ENCODE measurements at places on chromosomes 16 and 17. TPM values are rescaled to one million over a fixed set of nuclear protein-coding genes. Genes with fewer than 3 reads are reported as not detected.

GRCh38 chr16:17566075-17566474, 95.3 kb upstream of the XYLT1 start:
- DNase-seq, result no peak

- no peak for DNase-seq
Measured at GRCh38 chr17:10161386-10161785, 37.0 kb downstream of the GAS7 start.

ITGAX gene
- 5.9 TPM for total RNA-seq

- DNase-seq, result no peak
Measured at GRCh38 chr16:87742781-87743490, 22.9 kb downstream of the KLHDC4 start.

VWA3A gene
- total RNA-seq, result not detected

- no peak for DNase-seq
Measured at GRCh38 chr16:75320435-75320834, 69.0 kb upstream of the BCAR1 start.

- no peak for DNase-seq
Measured at GRCh38 chr17:28228109-28228840, 90.7 kb upstream of the TMEM97 start.

- DNase-seq, result no peak
Measured at GRCh38 chr17:51346218-51346982, 86.1 kb downstream of the UTP18 start.

DNA sequence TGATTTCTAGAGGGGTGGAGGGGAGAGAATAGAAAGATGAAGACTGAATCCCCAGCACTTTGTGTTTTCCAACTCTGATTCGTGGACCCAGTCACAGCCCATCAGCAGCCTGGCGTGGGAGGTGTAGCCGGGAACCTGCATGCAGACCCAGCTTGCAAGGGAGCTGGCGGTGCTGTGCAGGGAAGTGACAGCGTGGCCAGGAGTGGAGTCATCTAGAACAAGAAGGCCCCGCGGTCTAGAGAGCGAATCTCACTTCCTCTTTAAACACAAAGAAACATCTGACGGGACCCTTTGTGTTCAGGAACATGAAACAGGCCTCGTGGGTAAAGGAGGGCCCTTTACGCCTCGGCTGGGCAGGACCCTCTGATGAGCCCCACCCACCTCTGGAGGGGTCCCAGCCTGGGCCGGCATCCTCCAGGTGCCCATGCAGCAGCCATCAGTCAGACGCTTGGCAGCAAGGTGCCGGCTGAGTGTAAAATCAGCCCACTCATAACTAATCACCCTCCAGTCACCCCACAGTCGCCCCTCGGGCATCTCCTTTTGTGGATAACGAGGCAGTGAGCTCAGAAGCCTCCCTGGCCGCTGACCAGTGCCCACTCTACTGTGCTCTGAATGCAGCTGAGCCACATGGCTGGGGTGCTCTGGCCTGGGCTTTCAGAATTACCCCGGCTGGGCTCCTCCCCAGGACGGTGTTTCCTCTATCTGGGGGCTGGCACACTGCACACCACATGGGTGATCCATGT, 4.4 kb downstream of the SNAI3 start:
- DNase-seq, result no peak

GRCh38 chr16:50371036-50371716, 2.4 kb upstream of the BRD7 start:
- DNase-seq, result no peak

DNA sequence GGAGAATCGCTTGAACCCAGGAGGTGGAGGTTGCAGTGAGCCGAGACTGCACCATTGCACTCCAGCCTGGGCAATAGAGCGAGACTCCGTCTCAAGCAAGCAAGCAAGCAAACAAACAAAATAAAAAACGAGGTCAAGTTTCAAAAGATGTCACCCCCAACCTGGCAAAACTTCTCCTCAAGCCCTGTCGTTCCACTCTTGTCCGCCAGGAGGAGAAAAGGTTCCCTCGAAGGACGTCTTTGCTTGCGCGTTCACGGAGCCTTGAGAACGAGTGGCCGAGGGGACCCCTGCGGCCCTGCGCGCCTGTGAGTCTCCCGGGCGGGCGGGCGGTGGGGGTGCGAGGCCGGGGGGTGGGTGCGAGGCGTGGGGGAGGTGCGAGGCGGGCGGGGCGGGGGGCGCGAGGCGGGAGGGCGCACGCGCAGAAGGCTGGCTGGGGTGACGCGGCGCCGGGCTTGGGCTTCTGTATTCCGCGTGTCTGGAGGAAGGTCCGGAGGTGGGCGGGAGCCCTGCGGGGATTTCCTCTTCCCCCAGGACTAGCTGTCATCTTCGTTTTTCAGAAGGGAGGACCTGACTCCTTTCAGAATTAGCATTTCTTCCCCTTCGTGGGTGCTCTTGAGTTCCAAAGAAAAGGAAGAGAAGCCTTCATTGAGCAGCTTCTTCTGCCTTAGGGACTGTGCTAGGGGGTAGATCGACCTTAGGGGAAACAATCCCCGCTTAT, 3.7 kb downstream of the SLC52A1 start:
- peak; percentile 89 for DNase-seq

- no peak for DNase-seq
Measured at GRCh38 chr17:40069751-40070708, 7.3 kb downstream of the THRA start.

CEMP1 gene
- not detected for total RNA-seq

DNA sequence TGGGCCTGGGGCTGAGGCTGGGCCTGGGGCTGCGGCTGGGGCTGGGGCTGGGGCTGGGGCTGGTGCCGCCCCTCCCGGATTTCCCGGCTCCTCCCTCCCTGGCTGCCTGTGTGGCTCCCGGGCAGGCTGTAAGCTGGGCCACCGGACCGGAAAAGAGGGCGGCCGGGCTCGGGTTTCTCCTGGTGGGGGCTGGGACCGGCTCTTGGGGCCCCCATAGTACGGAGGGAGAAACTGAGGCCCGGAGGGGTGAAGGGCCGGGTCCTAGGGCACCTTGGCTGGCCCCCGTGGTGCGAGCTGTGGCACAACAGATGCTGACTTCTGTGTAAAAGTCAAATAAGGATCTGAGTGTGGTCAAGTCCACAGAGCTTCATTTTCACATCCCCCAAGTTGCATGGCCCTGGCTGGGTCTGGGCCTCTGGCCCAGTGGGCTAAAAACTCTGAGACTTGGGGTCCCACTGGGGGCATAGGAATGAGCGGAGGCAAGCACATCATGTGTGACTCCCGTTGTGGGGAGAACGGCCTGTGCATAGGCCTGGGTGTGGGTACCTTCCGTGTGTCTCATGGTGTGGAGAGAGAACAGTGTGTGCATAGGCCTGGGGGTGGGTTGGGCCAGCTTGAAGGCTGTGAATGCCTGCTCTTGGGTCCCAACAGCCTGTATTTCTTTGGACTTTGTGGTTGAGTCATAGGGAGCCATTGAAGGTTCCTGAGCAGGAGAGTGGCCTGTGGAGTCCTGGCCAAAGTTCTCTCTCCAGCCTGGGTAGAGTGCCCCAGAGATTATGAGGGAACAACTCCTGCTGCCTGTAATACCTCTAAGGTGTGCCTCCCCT, 123.9 kb upstream of the CIBAR2 start:
- no peak for DNase-seq

DNA sequence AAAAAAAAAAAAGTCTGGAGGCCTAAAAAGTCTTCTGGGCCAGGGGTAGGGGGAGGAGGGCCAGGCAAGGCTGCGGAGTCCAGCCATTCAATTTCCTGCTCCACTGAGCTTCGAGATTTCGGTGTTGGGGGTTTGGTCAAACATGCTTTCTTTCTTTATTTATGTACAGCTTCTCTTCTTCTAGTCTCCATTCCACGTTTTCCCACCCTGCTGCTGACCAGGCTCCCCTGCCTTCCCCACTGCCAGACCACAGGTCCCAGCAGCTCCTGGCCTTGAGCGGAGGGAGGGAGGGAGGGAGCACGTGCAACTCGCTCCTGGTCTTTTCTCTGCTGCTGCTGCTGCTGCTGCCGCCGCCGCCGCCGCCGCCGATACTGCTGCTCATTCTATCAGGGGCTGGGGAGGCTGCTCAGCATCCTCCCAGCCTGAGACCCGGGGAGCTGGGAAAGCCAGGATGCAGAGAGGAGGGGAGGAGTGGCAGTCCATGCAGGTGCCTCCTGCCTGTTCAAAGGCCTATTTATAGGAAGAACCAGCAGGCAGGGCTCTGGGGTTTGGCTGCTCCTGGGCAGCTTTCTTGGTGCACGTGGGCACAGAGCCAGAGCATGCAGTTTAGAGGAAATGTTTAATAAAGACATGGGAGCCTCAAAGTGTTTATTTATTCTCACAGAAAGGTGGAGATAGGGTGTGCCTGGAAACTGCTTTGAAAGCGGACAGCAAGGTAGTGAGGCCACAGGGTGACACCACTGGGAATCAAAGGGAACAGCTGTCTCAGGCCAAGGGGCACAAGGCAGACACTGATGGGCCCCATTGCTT, 23.4 kb upstream of the ZFHX3 start:
- no peak for DNase-seq

DNA sequence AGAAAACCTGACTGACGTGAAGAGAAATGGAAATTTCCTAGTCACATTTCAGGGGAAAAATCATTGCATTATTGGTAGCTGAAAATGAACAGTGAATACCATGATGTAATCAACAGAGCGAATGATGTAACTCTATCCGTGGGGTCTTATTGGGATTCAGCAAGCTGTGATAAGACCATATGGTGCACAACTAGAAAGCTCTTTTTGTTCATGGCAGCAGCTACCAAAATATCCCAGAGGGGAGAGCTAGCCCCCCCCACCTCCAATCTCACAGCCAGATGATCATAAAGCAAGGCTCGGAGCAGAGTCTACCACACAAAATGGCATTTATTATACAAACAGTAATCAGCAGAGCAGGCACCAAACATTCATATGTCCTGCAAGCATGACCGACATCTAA, 22.2 kb upstream of the DNAH17 start:
- no peak for DNase-seq

MRPS23 gene
- total RNA-seq, result 59.6 TPM

KIF19 gene
- total RNA-seq, result 0.08 TPM

DNA sequence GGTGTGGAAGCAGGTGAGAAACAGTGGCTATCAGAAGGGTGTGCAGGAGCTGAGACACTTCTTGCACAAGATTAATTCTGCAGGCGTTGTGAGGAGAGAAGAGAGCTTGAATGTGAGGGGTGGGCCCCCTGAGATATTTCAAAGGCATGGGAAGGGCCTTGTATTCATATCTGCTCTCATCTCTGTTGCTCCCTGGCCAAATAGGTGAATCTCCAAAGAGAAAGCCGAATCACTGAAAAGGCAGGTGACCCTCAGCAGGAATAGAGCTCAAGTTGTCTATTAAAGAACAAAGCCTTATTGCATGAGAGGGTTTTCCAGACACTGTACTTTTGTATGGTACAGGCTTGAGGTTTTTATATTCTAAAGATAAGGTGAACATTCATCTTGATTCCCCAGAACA, 373.1 kb downstream of the TMEM114 start:
- DNase-seq, result no peak

MGAT5B gene
- 0.13 TPM for total RNA-seq

GRCh38 chr16:22347100-22347820, 27.2 kb downstream of the CDR2 start:
- DNase-seq, result no peak

GRCh38 chr16:23081675-23082119, 67.6 kb downstream of the USP31 start:
- no peak for DNase-seq

GAS7 gene
- 75.9 TPM for total RNA-seq

- DNase-seq, result no peak
Measured at GRCh38 chr17:72117535-72118334, 3.1 kb upstream of the SOX9 start.

GRCh38 chr17:65749479-65749878, 188.0 kb upstream of the AXIN2 start:
- no peak for DNase-seq

DNA sequence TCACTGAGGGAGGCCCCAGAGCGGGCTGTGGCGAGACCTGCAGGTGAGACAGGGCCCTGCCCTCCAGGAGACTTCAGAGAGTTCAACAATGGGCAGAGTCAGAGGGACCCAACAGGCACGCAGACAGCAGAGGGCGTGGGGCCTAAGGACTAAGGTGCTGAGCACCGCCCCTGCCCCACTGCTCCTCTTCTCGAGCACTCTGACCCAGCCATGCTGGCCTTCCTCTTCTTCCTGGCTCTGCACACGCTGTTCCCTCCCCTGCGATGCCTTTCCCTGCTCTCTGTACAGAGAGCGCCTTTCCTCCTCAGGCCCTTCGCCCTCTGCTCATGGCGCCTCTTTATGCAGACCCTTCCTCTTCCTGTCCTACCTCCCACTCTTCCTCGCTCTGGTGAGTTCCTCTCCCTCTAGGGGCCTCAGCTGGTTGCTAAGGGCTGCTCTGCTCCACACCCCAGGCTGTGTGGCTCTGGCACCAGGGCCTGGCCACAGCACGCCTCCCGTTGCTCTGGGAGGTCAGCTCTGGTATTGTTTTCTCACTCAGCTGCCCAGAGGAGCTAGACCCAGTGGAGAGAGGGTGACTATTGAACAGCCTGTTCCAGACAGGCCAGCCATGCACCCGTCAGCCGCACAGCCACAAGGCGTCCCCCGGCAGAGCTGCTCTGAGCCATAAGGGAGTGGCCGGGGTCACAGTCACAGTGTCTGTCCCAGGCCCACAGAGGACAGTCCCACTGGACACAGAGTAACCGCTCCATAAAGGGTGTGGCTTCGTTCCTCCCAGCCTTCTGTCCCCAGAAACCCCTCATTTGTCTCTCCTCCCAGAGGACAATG, 13.6 kb upstream of the RASD1 start:
- peak; percentile 70 for DNase-seq

GRCh38 chr17:2685696-2686095, 25.9 kb downstream of the CLUH start:
- DNase-seq, result no peak

- no peak for DNase-seq
Measured at GRCh38 chr16:66212428-66212827, 154.1 kb upstream of the CDH5 start.

C17orf107 gene
- 0.46 TPM for total RNA-seq

GRCh38 chr17:68461122-68461539, 3.8 kb upstream of the WIPI1 start:
- DNase-seq, result no peak

- DNase-seq, result no peak
Measured at GRCh38 chr16:30761427-30761927, 385 bp downstream of the CFAP119 start.

ST6GALNAC2 gene
- 6.2 TPM for total RNA-seq

- DNase-seq, result no peak
Measured at GRCh38 chr17:29388937-29389336, 1.2 kb upstream of the TAOK1 start.

DNA sequence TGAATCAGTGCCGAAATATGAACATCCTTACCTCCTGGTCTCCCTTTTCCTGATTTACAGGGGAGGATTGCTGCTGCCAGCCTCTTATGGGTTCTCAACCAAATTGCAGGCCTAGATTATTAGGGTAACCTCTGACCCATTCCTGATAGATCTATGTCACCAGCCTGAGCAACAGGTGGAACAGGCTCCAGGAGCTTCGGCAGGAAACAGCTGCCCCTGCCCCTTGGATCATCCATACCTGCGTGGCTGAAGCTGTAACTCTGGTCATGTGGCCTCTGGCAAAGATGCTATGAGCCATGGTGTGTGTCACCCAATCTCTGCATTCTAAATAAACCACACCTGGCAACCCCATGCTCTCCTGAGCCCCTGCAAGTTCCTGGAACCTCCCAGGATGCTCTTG, 18.4 kb upstream of the RBBP6 start:
- no peak for DNase-seq
